H7 (cell line): ENCODE measurements at places on chromosomes 11 and 22. TPM values are rescaled to one million over a fixed set of nuclear protein-coding genes. Genes with fewer than 3 reads are reported as not detected.
A peak's percentile ranks its signal among the peaks of the same experiment; 100 is the strongest.

DNA sequence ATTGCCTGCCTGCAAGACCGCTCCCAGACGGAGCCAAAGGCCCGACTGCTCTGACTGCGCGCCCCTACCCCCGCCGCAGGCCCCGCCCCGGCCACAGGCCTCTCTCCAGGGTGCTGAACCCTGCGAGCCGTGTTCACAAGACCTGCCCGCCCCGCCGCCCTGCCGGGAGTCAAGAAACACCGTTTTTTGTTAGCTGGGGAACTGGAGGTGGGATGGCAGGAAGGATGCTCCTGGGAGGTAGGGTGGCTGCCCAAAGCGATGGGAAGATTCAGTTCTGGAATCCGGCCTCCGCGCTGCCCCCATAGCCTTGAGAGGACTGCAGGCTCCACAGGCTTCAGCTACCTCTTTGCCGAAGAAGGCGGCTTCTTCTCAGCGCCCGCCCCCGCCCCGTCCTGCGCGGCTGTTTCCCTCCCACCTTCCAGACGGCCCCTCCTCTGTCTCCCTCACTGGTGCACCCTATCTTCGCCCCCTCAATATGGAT lies 2.7 kb upstream of the PDE2A start:
- peak; percentile 96 for DNase-seq

DNA sequence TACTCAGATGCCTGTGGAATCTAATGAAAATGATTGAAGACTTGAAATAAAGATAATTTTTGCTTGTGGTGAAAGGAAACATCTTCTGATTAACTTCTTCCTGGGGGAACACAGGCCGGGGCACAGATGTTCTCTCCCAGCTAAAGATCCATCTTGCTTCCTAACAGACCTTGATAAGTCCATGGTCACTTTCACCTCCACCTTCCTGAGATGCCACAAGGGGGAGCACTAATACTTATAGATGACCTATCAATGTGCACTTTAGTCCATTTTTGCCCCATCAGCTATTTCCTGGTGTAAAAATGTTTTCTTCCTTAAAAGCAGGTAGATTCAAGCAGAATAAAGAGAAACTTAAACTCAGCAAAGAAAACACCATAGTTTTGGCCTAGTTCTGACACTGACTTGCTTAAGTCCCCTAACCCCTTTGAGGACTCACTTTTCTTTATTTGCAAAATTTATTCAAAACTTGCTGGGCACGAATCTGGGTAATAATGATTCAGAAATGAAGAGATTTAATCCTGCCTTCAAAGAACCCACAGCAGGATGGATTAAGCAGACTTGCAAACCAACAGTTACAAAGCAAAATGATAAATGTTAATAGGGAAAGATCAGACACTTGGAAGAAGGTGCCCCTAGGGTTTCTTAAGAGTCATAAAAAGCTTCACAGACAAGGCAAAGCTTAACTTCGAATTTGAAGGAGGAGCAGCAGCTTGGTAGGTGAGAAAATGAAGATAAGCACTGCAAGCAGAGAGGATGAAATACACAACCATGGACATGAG lies 158.7 kb downstream of the RAB38 start:
- peak; percentile 7 for DNase-seq

GRCh38 chr11:10487002-10487647 lies 32.1 kb downstream of the AMPD3 start:
- DNase-seq, result peak; percentile 18

GRCh38 chr11:96333191-96333719 lies 9.7 kb downstream of the MAML2 start:
- DNase-seq, result no peak

- no peak for DNase-seq
Observed at GRCh38 chr11:125579811-125580210, 10.5 kb downstream of the EI24 start.

DNA sequence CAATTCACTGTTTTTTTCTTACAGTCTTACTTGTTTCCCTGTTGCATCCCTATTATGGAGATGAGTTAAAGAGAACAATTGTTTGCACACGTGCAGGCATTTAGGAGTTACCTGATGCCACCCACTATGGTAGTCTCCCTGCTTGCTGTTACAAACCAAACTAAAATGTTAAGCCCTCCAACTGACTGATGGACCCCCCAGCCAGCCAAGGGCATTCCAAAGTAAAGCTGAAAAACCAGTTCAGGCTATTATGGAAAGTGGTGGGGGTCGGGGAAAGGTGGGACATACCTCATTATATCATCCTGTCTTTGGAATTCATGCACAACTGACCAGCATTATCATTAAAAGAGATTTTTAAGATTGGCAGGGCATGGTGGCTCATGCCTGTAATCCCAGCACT lies 47.0 kb upstream of the GNAZ start:
- peak; percentile 31 for DNase-seq

Gene LYVE1
- 0.11 and 0.55 TPM in 2 replicates for total RNA-seq

Gene CCND1
- 220 and 292 TPM in 2 replicates for total RNA-seq
